ENCODE measurements at places on chromosomes 16 and 17. TPM values are rescaled to one million over a fixed set of nuclear protein-coding genes. Genes with fewer than 3 reads are reported as not detected.
A peak's percentile ranks its signal among the peaks of the same experiment; 100 is the strongest.

DNA sequence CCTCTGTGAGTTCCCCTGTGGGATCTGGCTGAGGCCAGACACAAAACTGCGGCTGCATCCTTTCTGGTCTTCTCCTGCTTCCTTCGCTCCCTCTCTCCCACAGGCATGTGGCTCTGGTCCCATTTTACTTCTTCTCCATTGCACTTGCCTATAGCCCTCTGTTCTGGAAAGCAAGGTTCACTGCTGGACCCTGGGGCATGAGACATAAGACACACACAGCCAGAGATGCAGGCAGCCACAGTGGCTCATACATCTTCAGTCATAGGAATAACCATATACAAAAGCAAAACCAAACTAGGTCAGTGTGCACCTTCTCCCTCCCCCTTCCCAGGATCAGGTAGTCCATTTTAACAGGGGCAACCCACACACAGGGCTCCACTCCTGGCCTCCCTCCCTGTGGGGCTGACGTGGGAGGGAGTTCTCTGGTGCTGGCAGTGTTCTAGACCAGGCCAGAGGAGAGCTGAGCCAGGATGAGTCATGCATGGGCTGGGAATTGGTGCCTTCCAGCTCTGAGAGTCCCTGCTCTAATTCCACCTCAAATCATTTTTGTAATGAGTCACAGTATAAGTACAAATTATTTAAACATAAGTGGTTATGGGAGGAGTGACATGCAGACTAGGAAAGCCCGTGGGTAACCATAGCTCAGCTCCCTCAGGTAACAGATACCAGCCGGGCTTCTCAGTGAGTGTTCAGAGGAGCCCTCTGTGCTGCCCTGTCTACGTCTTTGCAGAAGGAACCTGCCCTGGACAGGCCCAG is 58.0 kb downstream of the ASIC2 start:
- DNase-seq: no peak

- DNase-seq: no peak
These were observed 81.4 kb upstream of the DYNLRB2 start for GRCh38 chr16:80459331-80459777.

DNA sequence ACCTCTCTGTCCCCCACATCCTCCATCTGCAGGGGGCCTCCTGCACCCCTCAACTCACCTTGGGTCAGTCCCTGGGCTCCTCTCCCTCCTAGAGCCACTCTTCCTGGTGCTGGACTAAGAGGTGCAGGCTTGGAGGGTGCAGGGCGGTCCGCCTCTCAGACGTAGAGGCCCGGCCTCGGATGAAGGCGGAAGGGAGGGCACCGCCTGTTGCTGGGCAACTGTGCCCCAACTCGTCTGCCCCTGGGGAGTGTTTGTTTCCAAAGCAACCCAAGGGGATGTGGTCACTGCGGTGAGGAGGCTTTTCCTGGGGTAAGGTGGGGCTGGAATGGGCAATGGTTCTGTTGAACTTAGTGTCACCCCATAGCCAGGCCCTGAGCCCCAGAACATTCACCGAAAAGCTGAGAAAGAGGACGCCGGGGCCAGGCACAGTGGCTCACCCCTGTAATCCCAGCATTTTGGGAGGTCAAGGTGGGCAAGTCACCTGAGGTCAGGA is at the start of gene C16orf54:
C16orf54 (minus strand) TSS at position 138 of the 493 bp plus-strand sequence. CDS start 1,039 bp downstream, outside the sequence.
- DNase-seq: peak; percentile 92

DNA sequence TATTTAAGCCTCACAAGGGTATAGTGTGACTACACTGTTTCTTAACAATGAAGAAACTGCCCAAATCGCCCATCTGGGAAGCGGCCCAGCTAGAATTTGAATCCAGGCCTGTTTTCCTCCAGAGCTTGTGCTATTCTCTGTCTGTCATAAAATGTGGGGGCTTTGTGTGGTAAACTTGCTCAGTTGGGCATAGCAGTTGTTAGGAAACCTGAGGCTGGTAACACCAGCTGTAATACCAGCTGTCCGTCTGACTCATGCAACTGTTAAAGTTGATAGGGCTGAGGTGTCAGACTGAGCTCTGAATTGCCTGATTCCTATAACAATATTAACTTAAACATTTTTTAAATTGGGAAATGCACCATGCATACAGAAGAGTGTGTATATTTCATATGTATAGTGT is 9.3 kb downstream of the NOD2 start:
- DNase-seq: no peak

GRCh38 chr17:44906010-44906646 is 6.9 kb upstream of the EFTUD2 start:
- no peak for DNase-seq

The MT4 gene
- total RNA-seq: not detected

The RAB11FIP4 gene
- total RNA-seq: 20.8 TPM
